ENCODE measurements at places on chromosomes 2 and 18.

GRCh38 chr2:1784087-1784486 is 39.8 kb upstream of the PXDN start:
- no peak for DNase-seq

DNA sequence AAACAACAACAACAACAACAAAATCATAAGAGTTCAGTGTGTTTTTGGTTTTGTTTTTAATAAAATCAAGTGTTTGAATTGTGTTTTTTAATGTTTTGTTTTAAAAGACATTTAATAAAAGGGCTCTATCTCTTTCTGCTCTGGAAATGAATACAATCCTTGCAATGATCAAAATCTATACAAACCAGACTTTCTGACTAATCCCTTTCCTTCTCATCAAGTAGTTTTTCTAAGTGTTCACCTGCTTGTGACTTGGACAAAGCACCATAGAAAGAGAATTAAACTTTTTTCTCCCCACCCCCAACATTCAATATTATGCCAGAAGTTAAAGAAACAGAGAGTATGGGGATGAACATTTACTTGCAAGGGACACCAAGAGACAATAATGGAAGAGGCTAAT is 61.4 kb downstream of the KCTD18 start:
- no peak for DNase-seq

DNA sequence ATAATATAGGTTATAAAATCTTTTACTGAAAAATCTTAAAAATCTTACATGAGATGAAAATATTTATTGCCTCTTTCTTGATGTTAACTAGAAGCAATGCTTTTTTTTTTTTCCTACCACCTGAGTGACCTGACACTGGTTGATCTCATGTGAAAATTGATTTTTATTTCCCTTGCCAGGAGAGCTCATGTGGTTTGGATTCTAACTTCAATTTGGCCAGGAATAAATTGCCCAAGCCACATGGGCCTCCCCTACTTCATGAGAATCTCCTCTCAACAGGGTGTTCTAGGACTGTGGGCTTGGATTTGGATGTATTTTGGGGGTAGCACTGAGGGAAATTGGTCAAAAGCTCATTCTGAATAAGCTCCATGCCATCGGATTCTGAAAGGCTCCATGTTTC is 20.1 kb downstream of the IDH1 start:
- no peak for DNase-seq

DNA sequence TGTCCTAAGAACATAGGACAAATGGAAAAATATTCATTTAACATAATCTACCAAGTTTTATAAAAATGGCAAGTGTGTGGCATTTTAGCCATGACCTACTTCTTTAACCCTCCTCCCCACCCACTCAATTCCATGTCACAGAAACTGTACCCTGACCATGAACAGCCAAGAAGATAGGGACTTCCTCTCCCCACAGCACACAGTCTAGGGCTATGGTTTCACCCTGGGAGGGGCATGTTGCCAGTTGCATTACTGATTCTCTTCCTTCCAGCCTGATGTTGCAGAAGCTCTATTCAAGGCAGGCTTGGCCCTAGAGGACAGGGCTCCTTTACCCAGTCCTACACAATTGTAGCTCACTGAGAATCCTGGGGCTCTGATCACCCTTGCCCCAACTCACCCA is 153.6 kb upstream of the KLF7 start:
- DNase-seq: no peak

- DNase-seq: no peak
Observed at GRCh38 chr2:155310589-155310988, 612.1 kb downstream of the KCNJ3 start.

- no peak for DNase-seq
Observed at GRCh38 chr2:205078762-205079161, 533.5 kb downstream of the PARD3B start.

DNA sequence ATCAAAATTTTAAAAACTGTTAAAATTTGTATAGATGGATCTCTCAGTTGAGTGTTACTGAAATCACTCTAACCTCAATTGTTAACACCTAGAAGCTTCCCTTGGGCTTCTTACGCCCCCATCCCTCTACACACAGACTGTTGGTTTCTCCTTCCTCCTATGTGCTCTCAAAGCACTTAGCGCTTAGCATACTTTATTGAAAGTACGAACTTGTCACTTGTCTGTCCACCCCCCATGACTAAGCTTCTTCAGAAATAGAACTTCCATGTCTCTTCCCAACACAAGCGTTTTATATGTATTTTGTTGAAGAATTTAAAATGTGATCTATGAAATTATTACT is 441 bp downstream of the MPHOSPH10 start:
- no peak for DNase-seq

GRCh38 chr2:58992062-58992706 is 751.1 kb upstream of the FANCL start:
- no peak for DNase-seq

GRCh38 chr2:101619191-101619591 is 78.3 kb upstream of the MAP4K4 start:
- DNase-seq: no peak

DNA sequence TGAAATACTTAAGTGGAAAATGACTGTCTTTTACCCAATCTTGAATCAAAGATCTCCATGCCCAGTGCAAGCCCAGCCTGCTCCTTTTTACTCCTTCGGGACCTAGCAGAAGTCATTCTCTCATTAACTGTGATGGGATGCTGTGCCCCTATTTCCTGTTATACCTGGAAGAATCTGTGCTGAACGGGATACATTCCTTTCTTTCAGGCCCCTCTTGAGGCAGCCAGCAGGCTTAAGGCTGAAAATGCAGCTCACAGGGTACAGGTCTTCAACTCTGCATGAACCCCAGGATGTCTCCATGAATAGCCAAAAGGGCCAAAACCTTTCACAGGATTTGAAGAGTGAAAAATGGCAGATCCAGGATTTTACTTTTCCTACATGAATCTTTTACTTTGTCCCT is 784.8 kb upstream of the KLHL29 start:
- DNase-seq: no peak

DNA sequence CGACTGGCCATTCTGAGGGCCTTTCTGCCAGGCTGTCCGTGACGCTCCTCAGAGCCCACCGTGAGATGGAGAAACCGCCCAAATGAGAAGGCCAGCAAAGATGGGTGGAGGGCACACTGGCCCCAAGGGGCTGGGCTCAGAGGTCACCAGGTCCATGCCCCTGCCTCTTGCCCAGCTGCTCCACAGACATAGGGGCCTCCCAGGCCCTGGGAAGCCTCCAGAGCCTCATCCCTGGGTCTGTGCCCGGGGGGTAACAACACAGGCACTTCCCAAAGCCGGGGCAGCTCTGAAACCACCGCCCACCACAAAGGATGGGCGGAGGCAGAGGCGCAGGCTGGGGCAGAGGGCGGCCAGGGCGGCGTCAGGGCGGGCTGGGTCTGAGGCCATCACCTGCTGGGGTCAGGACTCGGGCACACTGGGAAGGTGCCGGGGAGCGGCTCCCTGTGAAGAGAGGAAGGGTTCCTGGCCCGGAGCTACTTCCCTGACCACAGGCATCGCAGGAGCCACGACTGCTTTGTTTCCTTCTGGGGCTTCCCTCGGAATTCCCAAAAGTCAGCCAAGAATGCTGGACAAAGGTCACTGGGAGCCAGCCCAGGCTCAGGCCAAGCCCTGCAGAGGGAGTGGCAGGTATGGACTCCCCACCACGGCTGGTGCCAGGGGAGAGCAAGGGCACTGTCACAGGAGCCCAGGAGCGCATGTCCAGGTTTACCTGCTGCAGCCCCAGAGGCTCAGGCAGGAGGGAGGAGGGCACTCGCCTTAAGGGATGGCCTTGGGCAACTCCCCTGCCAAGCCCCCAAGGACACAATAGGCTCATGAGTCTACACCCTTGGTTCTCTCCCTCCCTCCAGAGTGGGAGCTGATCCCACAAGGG is 9.4 kb downstream of the CYP26B1 start:
- no peak for DNase-seq

DNA sequence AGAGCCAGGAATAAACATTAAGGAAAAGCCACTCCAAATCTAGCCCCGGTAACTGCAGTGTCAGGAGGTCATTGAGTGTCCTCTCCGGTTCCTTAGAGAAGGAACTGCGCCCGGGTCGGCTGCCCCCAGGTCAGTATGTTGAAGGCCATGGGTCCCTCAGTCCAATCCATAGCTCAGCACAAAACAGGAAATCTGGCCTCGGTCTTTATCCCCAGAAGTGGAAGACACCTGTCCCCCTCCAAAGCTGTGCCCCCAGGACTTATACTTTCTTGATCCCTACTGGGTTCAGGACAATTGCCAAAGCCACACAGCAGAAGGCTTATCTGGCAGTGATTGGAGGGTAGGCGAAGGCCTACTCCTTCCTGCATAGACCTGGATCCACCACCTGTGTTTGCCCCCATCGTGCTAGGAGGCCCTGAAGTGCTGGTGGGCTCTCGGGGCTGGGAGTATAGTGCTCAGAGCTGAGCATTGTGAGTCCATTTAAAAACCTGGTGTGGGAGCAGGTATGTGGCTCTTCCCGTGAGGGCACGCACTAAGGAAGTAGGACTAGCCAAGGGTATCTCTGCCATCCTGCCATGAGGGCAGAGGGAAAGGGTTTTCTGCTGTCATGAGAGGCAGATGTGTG is 178.6 kb downstream of the SEPTIN10 start:
- DNase-seq: no peak

DNA sequence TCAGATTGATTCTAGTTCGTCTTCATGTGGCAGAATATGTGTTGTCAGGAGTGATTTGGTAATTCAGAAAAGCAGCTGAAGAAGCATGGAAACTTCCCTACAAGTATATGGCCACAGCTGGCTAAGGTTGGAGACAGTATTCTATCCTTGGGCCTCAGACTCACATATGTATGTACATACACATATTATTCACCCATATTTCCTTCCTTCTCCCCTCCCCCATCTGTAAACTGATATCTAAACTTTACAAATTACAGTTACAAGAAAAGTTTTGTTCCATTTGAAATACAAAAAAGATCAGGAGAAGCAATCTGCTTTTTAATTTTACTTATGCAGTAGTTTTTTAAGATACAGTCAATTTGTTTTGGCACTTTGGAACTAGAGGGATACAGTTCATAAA is 3.1 kb downstream of the SP3 start:
- DNase-seq: no peak

DNA sequence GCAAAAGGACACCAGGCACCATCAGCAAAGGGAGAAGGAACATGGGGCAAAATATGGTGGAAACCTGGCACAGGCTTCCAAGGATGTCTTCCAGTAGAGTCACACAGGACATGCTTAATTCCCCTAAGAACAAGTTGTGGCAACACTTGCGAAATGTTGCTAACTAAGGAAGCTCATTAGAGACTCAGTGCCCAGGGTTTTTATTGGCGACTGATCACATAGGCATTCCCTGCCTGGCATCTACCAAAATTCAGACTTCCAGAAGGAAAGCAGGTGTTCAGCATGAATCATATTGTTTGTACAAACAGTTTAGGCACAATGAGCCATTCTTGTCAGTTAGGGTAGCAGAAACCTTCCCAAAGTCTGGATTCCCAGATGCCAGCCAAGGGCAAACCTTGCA is 25.7 kb downstream of the SLC4A1AP start:
- DNase-seq: no peak

DNA sequence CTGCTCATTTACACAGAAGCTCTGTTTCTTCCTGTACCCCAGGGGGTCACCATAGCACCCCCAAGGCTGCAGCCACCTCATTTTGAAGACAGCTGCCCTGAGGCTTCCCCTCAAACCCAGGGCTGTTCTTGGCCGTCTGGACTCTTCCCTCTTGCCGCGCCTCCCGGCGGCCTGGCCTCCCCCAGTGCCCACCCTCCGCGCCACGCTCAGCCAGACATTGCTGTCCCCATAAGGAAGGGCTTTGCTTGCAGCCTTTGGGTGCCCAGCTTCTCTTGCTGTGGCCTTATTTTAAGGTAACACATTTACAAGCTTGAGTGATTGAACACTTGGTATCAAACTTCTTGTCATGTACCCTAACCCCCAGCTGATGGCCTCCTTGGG is 79.0 kb downstream of the STPG4 start:
- DNase-seq: no peak

DNA sequence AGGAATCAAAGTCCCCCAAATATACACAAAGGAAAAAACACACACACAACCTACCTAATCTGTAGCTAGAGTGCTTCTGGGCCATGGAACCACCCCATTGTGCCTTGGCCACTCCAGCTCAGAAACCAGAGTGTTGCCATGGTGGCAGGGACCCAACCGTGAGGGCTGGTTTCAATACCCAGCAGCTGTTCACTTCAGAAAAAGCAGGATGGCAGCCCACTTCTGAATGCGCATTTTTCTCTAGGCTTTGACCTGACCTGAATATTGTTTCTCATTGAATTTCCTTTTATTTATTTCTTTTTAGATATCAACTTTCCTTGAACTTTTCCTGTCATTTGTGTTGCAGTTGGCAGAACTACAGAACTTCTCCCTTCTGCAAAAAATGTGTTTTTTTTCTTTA is 43.0 kb upstream of the EHBP1 start:
- DNase-seq: no peak

DNA sequence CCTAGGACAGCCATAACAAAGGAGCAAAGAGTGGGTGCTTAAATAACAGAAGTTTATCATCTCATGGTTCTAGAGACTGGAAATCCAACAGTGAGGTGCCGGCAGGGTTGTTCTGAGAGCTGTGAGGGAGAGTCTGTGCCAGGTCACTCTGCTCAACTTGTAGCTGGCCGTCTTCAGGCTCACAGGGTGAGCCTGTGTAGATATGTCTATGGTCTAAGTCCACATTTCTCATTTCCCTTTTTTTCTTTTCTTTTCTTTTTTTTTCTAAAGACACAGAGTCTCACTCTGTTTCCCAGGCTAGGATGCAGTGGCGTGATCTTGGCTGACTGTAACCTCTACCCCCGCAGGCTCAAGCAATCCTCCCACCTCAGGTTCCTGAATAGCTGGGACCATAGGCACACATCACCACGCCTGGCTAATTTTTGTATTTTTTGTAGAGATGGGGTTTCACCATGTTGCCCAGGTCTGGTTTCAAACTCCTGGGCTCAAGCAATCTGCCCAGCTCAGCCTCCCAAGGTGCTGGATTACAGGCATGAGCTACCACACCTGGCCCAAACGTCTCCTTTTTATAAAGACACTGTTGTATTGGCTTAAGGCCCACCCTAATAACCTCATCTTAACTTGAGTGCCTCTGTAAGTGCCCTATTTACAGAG is 142.2 kb downstream of the SP3 start:
- DNase-seq: no peak

- no peak for DNase-seq
Observed at GRCh38 chr2:158460632-158461297, 4.0 kb downstream of the PKP4 start.

- DNase-seq: peak; percentile 36
Observed at GRCh38 chr18:58579561-58580047, 49.3 kb downstream of the ALPK2 start.

GRCh38 chr18:3111523-3112240 is 98.7 kb upstream of the LPIN2 start:
- no peak for DNase-seq

- no peak for DNase-seq
Observed at GRCh38 chr2:102166189-102166845, 20.5 kb upstream of the IL1RL2 start.

- DNase-seq: no peak
Observed at GRCh38 chr2:238852206-238852869, 4.5 kb downstream of the TWIST2 start.

DNA sequence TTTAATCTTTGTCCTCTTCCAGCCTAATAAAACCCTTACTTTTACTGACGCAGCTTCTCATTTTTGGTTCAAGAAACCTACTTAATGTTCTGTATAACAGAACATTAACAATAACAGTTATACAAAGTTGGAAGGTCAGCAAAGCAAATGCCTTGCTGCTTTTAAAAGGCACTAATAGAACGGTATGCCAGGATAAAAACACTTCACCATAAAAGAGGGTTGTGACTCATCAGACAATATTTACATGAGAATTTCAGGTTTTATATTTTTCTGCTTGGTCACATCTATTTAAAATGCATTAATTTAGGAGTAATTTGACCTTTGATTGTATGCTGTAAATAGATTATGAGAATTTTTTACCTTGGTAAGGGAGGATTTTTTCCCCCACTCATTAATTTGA is 3.0 kb downstream of the KLHL41 start:
- no peak for DNase-seq
